NCI-H1694 treated with DMSO at 0.1 percent for 48 hours (cell line): ENCODE measurements at places on chromosomes 11 and 22.

- DNase-seq, result no peak
Observed at GRCh38 chr22:19374410-19374809, 57.1 kb downstream of the HIRA start.

DNA sequence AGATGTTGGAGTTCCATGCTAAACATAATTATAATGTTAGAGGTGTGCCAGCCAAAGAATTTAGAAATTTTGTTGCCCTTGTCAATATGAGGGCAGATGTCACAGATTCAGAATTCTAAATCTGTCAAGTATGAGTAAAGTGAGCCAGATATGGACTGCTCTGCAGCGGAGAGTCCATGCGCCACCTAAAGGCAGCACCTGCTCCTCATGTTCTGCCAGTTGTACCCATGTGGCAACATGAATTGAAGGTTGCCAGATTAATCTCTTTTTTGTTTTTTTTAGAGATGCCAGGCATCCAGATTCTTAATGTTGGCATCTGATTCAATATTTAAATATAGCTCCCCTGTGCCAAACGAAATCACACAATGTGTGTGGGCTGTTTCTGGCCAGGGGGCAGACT, 678.6 kb upstream of the ANO5 start:
- peak; percentile 26 for DNase-seq

- no peak for DNase-seq
Observed at GRCh38 chr11:67194096-67194495, 72.2 kb upstream of the GRK2 start.

DNA sequence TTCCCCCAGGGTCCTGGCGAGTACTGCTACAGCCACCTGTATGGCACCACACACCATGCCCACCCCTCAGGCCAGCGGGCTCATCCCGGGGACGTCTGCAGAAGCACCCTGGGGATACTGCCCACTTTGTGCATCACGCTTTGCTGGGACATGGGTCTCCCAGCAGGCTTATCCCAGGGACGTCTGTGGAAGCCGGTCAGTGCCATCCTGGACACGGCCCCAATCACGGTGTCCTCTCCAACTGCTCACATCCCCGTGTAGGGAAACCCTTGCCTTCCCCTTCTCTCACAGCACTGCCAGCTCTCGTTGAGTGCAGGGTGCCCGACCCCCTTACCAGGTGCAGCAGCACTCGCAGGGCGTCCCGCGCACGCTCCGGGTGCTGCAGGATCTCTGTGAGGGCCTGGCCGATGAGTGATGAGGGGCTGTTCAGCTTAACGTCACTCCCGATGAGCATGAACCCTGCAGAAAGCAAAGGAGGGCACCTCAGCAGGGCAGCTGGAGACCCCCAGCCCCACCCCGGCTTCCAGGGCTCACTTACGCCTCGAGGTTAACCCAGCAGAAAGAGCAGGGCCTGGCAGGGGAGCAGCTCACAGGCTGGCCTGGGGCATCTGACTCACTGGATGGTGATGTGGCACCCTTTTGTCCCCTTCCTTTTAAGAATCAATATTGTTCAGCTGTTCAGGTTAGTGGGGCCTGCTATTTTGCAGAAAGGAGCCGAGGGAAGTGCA, 76.9 kb upstream of the PITPNB start:
- DNase-seq, result no peak

GRCh38 chr11:70108250-70108649, 30.1 kb downstream of the ANO1 start:
- no peak for DNase-seq

DNA sequence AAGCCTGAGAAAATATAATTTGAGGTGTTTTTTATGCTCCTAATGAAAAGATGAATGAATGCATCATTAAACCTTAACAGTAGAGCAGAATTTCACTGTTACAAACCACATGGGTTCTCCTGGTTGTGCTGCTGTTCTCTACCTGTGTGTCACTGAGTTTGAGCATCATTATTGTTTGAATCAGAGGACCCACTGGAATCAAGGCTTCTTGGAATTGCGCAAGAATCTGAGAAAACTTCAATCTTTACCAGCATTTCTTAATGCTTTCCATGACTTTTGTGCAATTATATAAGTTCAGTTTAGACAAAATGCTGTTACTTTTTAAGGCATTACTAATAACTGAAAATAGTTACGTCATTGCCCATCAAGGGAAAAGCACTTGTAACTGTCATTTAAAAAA, 18.8 kb upstream of the RBX1 start:
- DNase-seq, result no peak

GRCh38 chr11:20022363-20023081, 137.8 kb downstream of the DBX1 start:
- DNase-seq, result no peak

DNA sequence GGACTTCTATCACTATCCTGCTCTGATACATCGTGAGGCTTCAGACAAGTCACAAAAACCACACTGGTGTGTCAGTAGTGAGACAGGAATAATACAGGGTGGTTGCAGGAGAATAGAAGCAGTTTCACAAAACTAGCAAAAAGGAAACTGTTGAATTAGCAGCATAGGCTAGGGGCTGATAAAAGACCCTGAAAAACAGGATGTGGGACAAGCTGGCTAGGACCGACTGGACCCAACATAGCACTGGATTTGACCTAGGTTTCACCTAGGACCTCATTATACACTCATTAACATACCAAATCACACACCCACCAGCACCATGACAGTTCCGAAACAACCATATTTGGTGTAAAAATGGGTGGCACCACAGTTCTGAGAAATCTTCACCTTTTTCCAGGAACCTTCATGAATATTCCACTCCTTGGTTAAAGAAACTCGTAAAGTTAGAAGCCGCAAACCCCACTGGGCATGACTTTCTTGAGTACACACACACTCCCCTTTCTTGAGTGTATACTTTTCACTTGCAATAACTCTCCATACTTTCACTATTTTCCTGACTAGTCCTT, 76.2 kb downstream of the SLC1A2 start:
- no peak for DNase-seq

GRCh38 chr11:316031-316701, 2.3 kb downstream of the IFITM1 start:
- no peak for DNase-seq

DNA sequence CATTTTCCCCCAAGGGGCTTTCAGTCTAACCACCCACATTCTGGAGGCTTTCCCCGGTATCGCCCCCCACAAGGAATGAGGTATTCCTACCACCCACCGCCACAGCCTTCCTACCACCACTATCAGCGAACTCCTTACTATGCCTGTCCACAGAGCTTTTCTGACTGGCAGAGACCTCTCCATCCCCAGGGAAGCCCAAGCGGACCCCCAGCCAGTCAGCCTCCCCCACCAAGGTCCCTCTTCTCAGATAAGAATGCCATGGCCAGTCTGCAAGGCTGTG, 14.6 kb upstream of the SLC25A18 start:
- no peak for DNase-seq

DNA sequence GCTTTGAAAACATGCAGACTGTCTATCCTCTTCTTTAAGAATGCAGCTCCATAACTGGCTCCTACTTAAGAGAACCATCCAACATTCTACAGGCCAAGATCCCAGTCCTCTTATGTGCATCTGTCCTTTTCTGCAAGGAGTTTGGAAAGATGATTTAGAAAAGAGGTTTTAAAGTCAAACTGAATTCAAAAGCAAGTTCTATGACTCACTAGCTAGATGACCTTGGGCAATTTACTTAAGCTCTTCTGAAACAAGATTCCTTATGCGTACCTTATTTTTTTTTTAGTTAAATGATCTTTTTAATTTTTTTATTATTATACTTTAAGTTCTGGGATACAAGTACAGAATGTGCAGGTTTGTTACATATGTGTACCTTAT, 29.2 kb downstream of the GUCY1A2 start:
- DNase-seq, result no peak

- DNase-seq, result no peak
Observed at GRCh38 chr22:30874431-30875370, 93.9 kb downstream of the MORC2 start.

GRCh38 chr11:115869780-115870431, 365.7 kb upstream of the CADM1 start:
- peak; percentile 37 for DNase-seq

- DNase-seq, result no peak
Observed at GRCh38 chr11:69014084-69014851, 1.2 kb upstream of the MRGPRF start.
